Left cardiac atrium (tissue), 4 donors: ENCODE measurements at places on chromosomes 12 and 14. TPM values are rescaled to one million over a fixed set of nuclear protein-coding genes. Genes with fewer than 3 reads are reported as not detected.

Gene PPM1H
- 3.3 TPM for total RNA-seq

Gene CCDC88C
- 3.5 TPM for total RNA-seq

Gene TAS2R7
- not detected for total RNA-seq

Gene IGFBP6
- 134 TPM for total RNA-seq

Gene VASH1
- 27.0 TPM for total RNA-seq

DNA sequence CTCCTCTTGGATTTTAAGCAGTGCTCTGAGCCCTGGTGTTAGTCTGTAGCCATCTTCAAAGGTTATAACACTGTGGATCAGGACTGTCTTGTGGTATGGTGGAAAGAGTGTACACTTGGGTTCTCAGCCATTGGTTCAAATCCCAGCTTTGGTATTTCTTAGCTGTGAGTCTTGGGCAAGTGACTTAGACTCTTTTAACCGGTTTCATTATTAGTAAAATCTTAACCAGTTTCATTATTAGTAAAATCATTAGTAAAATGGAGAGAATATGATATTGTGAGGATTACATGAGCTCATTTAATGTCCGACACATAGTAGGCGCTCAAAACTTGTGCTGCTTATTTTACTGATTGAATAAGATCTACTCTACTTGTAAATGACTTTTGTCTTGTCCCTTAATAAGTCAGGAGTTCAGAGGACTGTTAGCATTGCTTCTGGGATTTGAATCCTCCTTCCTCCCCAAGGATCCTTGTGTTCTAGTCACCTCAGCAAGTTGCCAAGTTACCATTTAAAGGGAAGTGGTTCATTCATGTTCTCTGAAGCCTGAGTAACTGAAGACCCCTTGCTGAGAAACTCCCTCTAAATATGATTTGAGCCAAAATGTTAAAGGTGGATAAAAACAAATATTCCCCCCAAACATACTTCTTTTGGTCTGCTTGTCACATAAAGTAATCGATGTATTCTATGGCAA lies 12.4 kb downstream of the TTLL5 start:
- no peak for DNase-seq

- peak; percentile 60 for DNase-seq
Measured at GRCh38 chr12:1583421-1584078, 10.8 kb downstream of the FBXL14 start.

GRCh38 chr12:100216337-100216736 lies 15.7 kb downstream of the ACTR6 start:
- DNase-seq = no peak

- no peak for DNase-seq
Measured at GRCh38 chr14:90300611-90301047, 31.1 kb downstream of the NRDE2 start.

- DNase-seq = no peak
Measured at GRCh38 chr12:110286623-110287022, 5.6 kb downstream of the ATP2A2 start.

GRCh38 chr12:55996715-55997534 lies at the start of gene SUOX:
Gene SUOX, plus strand, starts transcription at chr12:55997276. Its CDS starts 4,946 bp downstream, at chr12:56002222.
- peak; percentile 98 for DNase-seq

GRCh38 chr12:12032851-12033797 lies 37.6 kb upstream of the BCL2L14 start:
- peak; percentile 72 for DNase-seq

DNA sequence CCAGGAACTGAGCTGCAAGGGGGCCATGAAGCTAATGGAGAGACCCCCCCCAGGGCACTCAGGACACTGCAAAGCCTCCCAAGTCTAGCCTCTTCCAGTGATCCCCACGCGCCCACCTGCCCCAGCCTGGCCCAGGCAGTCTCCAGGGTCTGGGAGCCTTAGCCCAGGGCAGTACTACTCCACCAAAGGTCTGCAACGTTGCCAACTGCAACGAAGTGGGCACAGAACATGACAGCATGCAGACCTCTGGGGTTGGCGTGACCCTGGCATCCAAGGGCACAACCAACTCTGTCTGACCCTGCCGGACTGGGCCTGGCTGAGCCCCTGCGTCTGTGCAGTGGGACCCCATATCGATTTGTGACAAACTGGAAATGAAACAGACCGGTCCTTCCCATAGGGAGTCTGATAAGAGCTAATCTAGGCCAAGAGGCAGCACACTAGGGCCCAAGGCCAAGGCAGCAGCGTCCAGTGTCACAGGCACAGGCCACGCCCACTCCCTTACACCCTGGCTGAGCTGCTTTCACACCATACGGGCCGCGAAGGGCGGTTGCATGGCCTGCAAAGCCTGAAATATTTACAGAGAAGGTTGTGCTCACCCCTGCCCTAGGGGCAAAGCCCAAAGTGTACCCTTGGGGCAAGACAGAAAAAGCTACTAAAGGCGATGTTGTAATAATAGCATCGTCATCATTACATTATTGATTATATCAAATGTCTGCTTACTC lies 76.7 kb downstream of the NCOR2 start:
- DNase-seq = peak; percentile 91

DNA sequence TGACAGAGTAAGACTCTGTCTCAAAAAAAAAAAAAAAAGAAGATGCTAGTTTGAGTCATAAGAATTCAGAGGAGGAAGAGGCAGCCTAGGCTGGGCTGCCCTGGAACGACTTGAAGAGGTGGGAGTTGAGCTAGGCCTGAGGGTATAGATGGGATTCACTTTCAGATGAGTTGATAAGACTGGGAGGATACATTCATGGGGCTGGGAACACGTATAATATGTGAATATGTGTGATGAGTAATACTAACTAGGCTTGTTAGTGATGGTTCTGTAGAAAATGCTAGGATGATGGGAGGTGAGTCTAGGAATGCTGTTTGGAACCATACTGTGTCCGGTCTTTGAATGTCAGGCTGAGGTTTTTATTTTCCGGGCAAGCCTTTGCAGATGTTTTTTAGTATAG lies 9.0 kb downstream of the PLEKHA5 start:
- DNase-seq = no peak
